CD4-positive, alpha-beta T cell treated with Interleukin-21 for 1 hour (primary cell): ENCODE measurements at places on chromosomes 6 and 20.

DNA sequence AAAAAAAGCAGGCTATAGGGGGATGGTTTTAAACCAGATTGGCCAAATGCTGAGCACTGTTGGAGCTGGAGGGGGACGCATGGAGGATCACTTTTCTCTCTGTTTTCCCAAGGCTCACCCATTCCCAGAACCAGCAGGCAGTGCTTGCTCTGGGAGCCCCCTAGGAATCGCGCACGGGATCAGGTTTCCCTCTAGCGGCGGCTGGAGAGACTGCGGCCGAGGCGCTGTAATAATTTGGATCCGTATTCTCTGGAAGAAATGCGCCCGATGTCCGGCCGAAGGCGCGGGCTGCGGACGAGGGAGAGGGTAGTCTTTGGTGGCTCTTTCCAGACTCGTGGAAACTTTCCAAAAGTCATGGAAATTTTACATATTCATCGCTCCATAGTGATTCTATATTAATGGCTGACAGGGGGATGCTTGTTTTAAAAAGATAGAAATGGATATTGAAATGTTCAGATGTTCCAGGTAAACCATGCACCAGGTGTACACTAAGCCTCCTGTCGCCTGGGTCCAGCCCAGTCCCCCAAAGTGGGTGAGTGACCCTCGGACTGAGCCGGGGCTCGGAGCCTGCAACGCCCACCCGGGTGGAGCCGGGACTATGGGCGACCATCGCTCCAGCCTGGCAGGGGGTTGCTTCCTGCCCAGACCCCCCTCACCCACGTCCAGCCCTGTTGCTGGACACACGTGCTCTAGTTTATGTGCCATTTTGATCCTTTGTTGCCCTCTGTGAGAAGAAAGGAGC lies 78.7 kb upstream of the PHACTR3 start:
- peak; percentile 9 for DNase-seq

GRCh38 chr6:42269553-42269952 lies 51.9 kb upstream of the MRPS10 start:
- peak; percentile 33 for DNase-seq

DNA sequence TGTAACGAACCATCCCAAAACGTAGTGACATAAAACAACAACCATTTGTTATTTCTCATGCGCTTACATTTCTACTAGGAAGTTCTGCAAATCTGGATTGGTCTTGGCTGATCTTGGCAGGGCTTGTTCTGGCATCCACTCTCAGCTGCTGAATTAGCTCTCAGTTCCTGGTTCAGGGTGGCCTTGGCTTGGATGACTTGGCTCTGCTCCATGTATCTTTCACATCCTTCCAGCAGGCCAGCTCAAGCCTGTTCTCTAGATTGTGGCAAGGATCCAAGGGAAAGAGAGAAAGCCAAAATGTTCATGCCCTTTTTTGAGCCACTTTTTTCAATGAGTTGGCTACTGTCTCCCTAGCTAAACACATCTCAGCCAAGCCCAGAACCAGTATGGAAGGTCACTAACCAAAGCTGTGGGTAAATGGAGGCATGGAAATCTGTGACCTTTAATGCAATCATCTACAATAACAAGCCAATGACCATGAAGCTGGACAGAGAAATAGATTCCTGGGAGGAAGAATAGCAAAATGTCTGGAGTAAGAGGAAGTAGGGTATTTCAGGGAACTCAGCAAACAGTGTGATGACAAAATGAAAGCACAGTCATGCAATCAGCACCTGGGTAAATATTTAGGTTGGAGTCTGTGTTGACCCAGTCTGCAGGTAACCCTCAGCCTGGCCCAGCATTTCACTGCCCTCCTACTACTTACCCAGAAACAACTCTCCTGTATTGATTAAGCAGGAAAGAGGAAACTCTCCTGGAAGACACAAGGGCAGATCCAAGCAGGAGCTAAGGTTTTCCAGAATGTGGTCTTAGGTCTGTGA lies 32.7 kb upstream of the SNAP25 start:
- DNase-seq = no peak

DNA sequence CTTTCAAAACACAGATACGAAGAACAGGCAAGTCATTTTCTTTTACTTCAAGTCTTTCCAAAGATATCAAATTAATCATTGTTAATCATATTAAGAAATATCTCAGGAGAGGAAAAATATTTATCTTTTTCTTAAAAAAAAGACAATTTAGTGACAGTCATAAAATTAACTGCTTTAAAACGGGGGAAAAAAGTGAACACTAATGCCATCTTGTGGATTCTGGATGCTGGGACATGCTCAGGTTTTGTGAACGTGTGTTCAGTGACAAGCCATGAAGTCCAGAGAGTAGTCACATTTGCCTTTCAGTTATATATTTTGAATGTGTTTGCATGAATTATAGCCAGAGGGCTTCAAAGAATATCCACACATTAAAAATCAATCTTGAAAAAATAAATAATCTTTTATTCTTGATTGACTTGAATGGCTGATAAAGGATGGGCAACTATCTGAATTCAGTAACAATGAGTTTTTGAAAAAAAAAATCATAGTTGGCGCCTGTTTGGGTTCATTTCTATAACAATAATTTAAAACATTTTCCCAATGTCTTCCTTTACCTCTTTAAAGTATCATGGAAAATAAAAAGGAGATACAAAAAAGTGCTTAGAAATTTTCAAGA lies 74.7 kb upstream of the NOX3 start:
- peak; percentile 11 for DNase-seq

DNA sequence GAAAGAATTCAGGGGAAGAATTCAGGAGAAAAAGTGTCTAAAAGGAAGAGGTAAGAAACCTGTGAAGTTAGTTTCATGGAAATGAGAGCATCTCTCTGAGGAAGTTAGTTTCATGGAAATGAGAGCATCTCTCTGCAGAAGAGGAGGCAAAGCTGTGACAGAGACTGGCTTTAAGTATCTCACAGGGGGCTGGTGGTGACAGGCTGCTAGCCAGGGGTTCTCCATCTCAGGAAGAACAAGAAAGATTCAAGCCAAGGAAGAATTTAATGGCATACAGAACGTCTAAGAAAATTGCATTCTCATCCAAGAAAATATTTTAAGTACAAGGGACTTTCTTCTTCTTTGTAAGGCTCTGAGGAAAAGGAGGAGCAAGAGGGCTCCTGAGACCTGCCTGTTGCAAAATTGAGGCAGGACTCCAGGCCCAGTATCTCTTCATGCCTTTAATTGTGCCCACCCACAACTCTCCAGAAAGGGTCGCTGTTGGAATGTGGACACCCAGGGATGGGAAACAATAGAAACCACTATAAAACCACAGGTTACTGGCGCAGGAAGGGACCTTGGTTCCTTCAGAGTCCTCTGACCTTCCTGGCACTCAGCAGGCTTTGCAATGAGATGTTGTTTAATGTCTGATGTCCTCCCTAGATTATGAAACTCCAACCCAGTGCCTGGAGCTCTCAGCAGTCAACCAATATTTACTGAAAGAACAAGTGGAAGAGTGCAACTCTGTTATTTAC lies 136.8 kb downstream of the FNDC1 start:
- DNase-seq = no peak

- no peak for DNase-seq
Measured at GRCh38 chr20:21262812-21263211, 40.3 kb upstream of the XRN2 start.

GRCh38 chr20:38892091-38892981 lies 33.9 kb upstream of the FAM83D start:
- no peak for DNase-seq
